ENCODE measurements at places on chromosomes 2 and 18.

- DNase-seq, result no peak
Measured at GRCh38 chr2:218882461-218882816, 1.8 kb downstream of the WNT10A start.

DNA sequence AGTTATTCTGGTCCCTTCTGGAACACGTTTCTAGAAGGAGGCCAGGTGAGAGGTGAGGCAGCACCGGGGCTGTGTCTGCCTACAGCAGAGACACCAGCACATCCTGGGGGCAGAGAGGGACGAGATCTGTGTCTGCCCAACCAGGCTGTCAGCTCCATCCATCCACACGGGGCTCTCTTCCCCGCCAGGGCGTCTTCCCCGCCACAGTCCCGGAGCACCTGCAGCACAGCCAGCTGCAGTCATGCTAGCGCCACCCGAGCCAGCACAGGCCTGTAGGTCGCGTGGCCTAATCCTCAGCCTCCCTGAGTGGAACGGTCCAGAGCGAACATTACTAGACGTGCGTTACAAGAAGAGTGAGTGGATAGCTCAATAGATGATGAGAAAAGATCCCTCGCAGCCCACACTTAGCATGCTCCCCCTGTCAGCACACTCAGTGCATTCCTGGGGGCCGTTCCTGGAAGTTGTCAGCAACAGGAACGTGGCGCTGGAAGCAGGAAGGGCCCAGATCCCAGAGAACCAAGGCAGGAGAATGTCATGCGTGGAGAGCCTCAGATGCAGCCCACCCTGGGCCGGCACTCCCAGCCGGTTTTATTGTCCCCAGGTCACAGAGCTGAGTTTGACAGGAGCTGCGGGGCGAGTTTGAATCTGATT is 179.0 kb downstream of the TWIST2 start:
- DNase-seq, result no peak

- no peak for DNase-seq
Measured at GRCh38 chr2:19932928-19933327, 31.1 kb upstream of the TTC32 start.

- no peak for DNase-seq
Measured at GRCh38 chr2:230423851-230424458, 8.0 kb downstream of the SP100 start.

DNA sequence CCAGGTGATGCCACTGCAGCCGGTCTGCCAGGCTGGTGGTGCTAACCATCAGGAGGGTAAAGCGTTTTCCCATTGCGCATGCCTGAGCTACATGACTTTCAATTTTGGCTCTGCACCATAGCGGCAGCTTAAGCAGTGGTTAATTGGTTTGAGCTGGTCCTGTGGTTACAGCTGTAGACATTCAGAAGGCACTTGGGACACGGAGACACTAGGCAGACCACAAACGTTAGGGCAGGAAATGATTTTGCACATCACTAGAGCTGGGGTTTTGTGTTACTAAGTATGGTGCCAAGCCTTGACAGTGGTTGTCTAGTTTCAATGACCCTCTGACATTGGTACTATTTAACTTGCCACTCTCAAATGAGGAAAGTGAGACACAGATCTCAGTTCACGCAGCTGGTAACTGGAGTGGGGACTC is 28.9 kb upstream of the CNOT11 start:
- DNase-seq, result no peak

DNA sequence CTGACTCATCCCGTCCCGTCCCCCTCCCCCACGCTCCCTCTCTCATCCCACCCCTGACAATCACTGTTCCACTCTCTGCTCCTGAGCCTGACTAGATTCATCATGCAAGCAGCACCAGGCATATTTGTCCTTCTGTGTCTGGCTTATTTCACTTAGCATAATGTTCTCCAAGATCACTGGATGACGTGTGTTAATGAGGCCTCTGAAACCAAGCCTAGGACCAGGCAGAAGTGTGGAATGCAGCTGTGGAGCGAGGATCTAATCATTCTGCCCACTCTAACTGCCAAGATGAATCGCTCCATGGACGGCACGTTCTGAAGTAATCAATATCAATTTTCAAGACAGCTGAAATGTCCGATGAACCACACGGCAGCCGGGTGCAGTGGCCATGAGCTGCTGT is 122.4 kb upstream of the ZNF236 start:
- no peak for DNase-seq

- no peak for DNase-seq
Measured at GRCh38 chr18:73829146-73829545, 318.5 kb downstream of the FBXO15 start.

DNA sequence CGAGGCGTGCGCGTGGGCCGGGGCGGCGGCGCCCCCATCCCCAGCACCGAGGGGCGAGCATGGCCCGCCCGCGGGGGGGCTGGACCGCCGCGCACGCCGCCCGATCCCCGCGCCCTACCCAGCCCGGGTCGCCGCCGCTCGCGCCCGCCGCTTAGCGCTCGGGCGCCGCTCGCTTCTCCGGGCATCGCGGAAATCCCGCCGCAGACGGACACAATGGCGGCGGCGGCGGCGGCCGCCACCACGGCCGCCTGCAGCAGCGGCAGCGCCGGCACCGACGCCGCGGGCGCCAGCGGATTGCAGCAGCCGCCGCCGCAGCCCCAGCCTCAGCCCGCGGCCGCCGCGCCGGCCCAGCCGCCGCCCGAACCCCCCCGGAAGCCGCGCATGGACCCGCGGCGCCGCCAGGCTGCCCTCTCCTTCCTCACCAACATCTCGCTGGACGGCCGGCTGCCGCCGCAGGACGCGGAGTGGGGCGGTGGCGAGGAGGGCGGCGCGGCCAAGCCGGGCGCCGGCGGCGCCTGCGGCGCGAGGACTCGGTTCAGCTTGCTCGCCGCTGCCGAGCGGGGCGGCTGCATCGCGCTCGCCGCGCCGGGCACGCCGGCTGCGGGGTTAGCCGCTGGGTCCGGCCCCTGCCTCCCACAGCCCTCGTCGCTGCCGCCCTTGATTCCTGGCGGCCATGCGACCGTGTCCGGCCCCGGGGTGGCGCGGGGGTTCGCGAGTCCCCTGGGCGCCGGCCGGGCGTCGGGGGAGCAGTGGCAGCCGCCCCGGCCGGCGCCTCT is 453 bp downstream of the CABLES1 start:
- DNase-seq, result no peak

DNA sequence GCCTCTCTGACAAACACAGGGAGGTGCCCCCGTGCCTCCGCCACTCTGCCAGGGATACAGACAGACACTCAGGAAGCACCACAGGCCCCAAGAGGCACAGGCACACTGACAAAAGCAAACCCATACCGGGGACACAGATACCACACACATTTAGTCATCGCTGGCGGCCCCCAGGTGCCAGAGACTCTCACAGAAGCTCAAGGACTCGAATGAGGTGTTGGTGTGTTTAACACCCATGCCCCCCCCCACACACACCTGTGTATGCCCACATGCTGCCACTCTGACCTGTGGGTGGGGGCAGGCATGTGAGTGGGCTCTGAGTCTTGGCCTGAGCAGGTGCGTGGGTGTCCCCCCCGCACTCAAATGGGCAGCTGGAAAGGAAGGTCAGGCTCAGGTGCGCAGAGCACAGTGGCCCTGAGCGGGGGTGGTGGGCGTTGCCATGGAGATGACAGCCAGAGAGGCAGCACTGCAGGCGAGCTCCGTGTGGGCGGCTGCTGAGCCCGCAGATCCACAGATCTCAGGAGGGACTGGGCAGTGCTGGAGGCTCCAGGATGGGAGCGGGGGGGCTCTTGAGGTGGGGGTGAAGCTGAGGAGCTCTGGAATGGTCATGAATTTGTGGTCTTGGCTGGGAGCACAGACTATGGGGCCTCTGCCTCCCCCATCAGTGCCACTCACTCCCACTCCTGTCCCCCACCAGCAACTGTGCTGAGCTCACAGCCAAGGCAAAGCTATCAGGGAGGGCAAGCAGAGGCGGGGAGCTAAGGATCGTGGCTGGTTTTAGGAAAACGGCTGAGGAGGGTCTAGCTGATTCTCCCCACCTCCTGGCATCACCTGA is 73.9 kb upstream of the TAF1B start:
- no peak for DNase-seq

- DNase-seq, result no peak
Measured at GRCh38 chr2:26772064-26773001, 8.2 kb downstream of the SLC35F6 start.

DNA sequence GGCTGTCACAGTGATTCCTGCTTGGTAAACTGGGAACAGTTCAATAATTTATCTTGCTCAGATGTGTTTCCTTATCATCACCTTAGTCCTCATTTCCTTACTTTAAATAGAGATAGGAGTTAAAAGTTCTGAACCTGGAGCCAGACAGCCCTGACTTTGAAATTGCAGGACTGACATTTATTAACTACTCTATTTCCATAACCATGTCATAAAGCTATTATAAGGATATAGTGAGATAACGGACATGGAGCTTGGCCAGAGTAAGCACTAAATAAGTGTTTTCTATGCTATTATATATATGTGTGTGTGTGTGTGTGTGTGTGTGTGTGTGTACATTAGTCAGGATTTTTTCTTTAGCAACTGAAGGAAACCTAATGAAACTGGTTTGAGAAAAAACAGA is 13.1 kb downstream of the NT5DC4 start:
- DNase-seq, result no peak

DNA sequence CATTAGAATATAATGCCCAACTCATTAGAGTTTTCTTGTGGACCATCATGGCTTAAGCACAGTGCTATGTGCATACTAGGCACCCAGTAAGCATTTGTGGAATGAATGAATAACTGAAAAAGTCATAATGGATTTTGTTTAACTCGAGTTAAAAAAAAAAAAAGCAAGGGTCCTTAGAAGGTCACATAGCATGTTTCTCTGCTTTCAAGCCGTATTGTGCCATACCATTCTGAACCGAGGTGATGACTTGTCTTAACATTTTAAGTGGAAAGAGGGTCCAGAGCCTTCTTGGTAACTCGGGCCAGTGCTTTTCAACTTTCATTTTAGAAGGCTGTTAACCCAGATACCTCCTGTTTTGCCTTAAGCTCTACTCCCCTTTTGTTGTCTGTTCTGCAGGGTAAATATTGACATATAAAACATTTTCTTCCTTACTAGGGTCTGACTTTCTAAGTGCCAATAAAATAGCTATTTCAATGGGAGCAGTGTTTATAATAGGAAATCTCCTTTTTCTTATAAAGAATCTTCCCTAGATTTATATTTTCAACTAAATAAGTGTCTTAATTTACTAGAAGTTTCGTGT is 787 bp upstream of the ADGRF3 start:
- no peak for DNase-seq

GRCh38 chr2:31193806-31194205 is 23.5 kb downstream of the CAPN14 start:
- DNase-seq, result no peak

DNA sequence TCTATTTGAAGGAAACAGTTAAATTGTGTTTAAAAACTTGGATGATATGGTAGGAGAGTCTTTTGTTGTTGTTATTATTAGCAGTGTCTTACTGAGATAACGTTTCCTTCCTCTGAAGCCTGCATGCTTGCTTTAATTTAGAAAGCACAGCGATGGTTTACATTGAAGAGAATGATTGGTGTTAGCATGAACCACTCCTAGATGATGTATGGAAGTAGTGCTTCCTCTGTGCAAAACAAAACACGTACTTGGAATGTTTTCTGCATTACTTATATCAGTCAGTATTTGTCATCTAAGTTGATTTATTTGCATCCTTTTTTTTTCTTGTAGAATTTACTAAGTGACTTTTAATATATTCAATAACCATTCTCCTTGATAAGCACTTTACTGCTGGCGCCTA is 89.0 kb downstream of the UGGT1 start:
- no peak for DNase-seq

GRCh38 chr2:29459445-29460179 is 344.4 kb downstream of the CLIP4 start:
- no peak for DNase-seq

DNA sequence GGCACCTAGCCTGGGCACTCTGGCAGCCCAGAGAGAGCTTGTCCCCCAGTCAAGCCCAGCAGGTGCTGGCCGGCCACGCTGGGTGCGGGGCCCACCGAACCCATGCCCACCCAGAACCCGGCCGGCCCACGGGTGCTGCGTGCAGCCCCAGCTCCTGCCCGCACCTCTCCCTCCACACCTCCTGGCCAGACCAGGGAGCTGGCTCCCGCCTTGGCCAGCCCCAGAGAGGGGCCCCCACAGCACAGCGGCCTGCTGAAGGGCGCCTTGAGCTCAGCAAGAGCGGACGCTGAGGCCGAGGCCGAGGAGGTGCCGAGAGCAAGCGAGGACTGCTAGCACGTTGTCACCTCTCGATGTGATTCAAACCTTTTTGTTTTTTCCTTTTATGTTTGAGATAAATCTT is 407.0 kb upstream of the KCNJ3 start:
- DNase-seq, result no peak

DNA sequence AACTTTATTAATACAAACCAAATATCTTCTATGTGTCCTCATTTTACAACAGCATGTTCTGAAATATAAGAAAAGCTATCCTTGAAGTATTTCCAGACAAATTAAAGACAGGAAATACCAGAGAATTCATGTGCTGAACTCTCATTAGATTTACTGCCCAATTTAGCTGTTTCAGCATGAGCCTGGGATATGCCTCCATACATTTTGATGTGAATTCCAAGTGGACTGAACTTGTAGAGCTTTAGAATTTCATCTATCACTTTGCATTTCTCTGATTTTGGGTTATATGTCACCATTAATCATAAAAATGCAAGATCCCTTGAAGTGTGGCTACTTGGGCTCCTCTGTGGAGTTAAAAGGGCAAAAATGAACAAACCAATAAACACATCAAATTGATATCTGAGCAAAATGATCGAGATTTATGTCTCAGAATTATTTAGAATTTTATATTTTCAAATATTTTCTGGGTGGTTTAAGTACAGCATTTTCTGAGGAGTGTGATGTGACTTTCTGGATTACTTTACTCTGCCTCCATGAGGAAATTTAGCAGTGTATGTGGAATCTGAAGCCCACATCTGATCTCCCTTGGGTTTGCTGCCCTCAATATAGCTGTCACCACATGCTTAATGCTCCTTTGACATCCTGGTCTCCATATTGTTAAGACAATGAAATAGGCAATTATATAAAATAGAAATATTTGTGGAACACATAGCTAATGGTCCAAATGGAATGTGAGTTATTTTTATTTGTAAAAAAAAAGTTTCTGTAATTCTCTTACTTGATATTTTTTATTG is 206.6 kb upstream of the RBMS1 start:
- no peak for DNase-seq

- DNase-seq, result no peak
Measured at GRCh38 chr2:149573760-149574159, 13.8 kb downstream of the MMADHC start.

- DNase-seq, result no peak
Measured at GRCh38 chr18:55588870-55589595, 1.0 kb upstream of the TCF4 start.

DNA sequence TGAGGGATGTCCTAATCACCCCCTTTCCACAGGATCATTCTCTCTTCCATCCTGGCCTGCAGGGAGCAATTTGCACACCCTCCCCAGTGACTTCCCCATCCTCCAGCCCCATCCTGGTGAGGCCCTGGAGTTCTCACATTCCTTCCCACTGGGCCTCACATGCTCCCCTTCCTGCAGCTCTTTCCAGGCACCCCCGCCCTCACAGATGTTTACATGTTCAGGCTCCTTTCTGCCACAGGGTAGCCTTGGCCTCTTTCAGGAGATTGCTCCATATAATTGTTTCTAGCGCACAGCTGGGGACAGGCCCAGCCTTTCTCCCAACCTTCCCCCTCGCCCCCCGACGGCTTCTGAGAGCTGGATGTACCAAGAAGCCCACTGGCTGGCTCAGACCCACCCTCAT is 288.4 kb upstream of the TRIB2 start:
- DNase-seq, result no peak

- no peak for DNase-seq
Measured at GRCh38 chr2:75558786-75559679, 1.7 kb downstream of the EVA1A start.

Data from SK-MEL-5 (cell line).